ENCODE measurements at places on chromosomes 5 and 9.

GRCh38 chr9:132698989-132699388, 28.7 kb downstream of the GTF3C4 start:
- DNase-seq: no peak

DNA sequence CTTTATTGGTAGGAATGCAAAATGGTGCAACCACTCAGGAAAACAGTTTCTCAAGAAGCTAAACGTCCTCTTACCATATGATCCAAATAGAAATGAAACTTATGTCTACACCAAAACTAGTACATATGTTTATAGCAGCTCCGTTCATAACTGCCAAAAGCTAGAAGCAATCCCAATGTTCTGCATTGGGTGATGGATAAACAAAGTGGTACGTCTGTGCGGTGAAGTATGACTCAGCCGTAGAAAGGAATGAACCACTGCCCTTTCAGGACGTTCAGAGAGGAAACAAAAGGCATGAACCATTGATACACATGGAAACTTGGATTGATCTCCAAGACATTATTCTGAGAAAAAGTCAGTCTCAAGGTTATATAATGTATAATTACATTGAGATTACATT, 27.6 kb downstream of the HNRNPH1 start:
- peak; percentile 77 for DNase-seq

- no peak for DNase-seq
Measured at GRCh38 chr9:112401175-112401815, 21.4 kb downstream of the HSDL2 start.

DNA sequence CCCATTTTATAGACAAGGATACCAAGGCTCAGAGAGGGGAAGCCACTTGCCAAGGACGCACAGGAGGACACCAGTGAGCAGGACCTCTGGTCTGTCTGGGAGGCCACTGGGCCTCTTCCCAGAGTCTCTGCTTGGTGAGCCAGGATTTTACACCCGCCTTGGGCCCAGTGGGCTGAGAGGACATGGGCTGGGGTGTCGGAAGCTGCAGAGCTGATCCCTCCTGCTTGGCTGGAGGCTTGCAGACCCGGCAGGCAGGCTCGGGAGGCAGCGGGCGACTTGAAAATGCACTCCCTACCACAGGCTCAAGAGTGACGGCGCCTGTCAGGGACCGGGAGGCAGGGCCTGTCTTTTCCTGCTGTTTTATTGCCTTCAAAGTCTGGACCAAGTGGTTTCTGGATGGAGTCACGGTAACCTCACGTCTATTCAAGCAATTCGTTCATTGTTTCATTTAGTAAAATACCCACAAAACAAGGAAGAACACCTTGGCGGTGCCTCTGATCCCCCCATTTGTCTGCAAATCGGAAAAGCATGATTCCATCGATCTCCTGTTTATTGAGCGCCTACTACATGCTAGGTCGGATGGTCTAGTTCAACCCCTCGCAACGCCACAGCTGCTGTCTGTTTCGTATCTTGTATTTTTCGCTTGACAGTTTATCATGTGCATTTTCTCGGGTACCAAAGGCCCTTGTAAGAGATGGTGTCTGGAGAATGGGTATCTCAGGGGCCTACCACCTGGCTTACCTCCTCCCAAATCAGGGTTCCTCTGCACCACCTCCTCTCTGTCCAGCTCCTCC, 108.1 kb upstream of the IER5L start:
- DNase-seq: no peak

DNA sequence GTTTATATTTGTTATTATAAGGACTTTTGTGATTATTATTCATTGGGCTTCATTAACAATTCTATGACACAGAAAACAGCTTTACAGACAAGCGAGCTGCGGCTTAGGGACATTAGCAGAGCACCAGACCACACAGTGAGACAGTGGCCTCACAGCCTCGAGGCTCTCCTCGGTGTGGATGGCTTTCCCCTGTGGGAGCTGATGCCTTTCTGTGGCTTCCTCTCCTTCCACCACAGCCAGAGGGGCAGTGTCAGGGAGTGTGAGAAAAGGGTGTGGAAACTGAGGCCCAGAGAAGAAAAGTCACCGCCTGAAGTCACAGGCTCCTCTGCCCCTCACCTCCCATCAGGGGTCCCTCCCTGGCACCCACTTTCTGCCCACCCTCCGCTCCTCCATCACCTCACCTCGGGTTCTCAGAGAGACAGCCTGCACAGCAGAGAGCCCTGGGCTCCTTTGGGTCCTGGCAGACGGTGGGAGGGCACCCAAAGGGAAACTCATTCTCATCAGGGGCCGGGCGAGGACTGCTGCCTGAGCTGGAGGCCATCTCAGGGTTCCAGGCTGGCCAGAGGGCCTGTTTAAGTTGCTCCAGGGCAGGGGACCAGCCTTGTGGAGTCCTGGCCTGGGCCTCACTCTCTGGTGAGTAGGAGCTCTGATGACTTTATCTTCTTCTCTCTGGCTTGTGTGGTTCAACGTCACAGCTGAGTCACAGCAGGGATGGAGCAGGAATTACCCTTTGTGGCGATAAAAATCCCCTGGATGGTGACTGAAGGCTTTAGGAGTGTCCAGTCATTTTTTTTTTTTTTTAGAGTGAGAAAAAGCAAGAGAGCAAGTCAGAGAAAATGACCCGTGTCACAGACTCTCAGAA, 830 bp downstream of the TRAF1 start:
- DNase-seq: peak; percentile 75

GRCh38 chr9:87655731-87656130, 70.2 kb upstream of the CTSL start:
- no peak for DNase-seq

DNA sequence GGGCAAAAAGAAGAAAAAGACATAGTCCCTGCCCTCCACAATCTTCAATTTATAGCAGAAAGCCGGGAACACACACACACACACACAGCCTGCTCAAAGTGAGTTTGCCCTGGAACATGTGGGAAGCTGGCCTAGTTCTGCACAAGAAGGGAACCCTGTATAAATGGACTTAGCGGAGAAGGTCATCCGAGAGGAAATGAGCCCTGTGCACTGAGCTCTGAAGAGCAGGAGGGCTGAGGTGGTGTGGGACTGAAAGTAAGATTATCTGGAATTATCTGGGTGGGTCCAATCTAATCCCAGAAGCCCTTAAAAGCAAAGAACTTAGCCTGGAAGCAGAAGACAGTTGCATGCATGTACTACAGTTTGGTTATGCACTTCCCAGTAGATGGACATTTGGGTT, 90.0 kb upstream of the CTSV start:
- no peak for DNase-seq

DNA sequence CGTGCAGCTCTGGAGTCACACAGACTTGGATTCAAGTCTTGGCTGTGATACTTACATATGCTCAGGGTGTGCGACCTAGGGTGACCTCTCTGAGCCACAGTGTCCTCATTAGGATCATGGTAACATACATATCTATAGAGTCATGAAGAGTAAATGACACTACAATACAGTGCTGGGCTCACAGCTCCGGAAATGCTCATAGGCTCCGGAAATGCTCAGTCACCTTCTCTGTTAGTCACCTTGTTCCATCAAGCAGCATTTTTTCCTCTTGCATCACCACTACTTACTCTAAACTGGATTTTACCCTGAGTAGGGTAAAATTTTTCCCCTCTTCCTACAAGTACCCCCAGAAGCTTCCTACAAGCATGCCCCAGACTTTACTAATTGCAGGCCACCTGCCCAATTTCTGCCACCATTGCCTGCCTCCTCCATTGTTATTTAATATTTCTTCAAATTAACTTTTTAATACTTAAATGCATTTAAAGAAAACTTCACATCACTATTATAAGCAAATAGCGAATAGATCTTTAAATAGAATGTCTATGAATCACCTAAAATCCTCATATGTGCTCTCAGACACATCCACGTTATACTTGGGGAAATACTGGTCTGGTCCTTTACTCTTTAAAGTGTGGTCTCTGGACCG, 147.6 kb upstream of the SPRY4 start:
- DNase-seq: peak; percentile 81
